Dorsolateral prefrontal cortex (tissue), 122 donors: ENCODE measurements at places on chromosomes 3 and 15.

GRCh38 chr15:85886309-85886811, 91.6 kb upstream of the KLHL25 start:
- DNase-seq = no peak

DNA sequence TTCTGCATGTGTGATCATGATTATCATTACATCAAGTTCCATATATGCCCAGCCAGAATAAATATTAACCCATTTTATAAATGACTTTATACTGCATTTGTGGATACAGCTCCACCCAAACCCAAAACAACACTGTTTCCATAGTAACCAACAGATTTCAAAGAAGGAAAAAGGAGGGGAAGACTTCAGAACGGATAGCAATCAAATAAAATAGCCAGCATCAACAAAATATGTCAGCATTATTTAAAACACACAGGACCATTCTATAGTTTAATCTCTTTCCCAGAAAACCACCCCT, 114.4 kb downstream of the FOXP1 start:
- no peak for DNase-seq

GRCh38 chr15:73568564-73569280, 64.5 kb downstream of the NPTN start:
- DNase-seq = no peak

- no peak for DNase-seq
Measured at GRCh38 chr15:42576776-42577175, 1.4 kb downstream of the STARD9 start.

- DNase-seq = no peak
Measured at GRCh38 chr3:196144383-196145105, 62.7 kb upstream of the TFRC start.

GRCh38 chr15:57747206-57747896, 40.8 kb downstream of the POLR2M start:
- no peak for DNase-seq
